ENCODE measurements at places on chromosomes 4 and X. TPM values are rescaled to one million over a fixed set of nuclear protein-coding genes. Genes with fewer than 3 reads are reported as not detected.
A peak's percentile ranks its signal among the peaks of the same experiment; 100 is the strongest.

GRCh38 chr4:4457803-4458553 is 71.1 kb downstream of the NSG1 start:
- no peak for ATAC-seq

DNA sequence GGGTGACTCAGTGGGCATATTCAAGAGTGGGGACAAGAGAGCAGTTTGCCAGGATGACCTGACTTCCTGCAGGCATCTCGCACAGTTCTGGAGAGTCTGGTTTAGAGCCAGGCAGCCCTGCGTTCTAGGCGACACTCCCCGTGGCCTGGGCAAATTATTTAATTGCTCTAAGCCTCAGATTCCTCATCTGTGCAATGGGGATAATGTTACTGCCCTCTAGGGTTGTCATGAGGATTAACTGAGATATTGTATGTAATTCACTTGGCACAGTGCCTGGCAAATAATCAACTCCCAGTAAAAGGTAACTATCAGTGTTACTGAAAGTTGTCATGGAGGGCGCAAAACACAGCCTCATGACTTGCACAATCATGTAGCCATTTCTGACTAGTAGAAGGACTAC is 48.8 kb upstream of the PITX2 start:
- ATAC-seq: peak; percentile 35

DNA sequence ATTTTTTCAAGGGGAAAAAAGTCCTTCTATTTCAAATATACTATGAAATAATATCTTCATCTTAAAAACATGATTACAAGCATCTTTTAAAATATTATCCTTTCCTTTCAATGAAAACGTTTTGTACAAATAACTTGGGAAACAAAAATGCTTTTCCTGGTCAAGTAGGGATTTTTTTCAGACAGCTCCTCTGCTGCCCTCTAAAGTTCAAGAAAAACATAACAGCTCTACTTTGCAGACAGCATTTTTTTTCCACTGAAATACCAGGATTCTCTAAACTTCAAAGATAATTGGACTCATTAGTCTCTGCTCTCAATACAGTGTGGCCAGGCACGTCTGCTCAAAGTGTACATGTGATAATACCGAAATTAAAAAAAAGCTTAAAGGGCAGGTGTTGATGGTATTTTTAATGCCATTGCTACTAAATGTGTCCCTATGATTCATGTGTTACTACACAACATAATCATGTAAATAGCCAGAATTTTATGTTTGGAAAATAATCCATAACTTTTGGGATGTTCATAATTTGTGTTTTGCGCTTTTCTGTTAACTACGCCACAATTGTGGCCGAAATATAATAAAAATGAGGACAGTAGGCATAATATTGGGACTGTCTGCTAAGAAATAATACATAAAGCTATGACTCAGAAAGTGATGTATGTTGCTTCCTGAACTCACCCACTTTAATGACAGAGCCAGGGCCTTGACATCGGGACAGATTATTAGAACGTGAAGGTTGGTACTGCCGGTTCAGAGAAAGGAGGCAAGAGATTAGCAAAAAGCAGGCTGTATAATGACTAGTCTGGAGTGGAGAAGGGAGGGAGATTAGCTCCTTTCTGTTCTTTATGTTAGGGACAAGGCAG is 478.9 kb downstream of the KCNIP4 start:
- ATAC-seq: no peak

DNA sequence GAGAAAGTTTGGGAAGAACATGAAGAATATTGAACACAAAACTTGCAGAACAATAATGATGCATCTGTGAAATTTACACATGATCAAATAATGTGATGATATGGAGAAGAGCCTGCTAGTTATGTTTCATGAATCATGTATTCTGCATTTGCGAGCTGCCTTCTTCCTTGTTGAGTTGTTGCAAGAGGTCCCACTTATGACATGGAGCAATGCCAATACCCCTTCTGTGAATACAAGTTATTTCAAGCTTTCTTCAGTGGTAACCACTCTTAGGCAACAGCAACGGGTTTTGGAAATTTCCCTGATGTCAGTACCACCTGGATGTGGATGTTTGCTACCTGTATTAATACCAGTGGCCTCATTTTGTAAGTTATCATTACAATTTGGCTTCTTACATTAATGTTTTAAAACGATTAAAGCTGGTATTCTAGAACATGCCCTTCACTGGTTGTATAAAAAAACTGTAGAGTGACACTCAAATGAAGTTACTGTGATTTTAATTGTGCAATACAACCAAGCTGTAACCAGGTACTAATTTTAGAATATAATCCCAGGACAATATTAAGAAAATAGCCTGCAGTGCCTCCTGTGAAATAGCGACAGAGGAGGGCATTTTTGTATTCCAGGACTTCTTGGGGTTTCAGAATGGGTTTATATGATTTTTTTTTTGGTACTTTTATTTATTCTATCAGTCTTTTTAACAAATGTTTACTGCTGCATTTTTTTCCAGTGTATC is 25.3 kb downstream of the IQCM start:
- no peak for ATAC-seq

DNA sequence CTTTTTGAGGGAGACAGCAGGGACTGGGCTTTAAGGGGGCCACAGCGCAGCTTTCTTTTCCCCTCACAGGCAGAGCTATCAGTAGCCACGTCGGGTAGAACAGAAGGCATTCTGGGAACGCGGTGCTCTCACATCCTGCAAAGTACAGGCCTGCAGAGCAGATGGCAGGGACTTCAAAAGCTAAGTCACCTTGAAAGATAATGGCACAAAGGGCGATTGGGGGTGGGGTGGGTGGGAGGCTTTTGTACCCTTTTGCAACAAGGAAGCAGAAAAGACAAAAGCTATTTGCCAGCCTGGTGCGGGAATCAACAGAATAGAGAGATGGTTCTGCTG is 93.9 kb downstream of the PHKA2 start:
- no peak for ATAC-seq

GRCh38 chr4:4408132-4408523 is 21.2 kb downstream of the NSG1 start:
- ATAC-seq: peak; percentile 19

DNA sequence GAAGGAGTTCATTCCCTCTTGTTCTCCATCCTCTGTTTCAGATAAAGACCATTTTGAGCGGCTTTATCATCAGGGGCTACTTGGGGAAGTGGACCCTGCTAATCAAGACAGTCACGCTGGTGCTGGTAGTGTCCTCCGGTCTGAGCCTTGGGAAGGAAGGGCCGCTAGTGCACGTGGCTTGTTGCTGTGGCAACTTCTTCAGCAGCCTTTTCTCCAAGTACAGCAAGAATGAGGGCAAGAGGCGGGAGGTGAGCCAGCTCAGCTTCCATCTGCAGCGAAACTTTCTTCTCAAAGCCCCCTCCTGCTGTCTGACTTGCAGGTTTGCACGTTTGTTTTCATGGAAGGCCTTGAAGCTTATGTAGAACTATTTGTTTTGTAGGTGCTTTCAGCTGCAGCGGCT is 49.5 kb downstream of the CLCN4 start:
- no peak for ATAC-seq

DNA sequence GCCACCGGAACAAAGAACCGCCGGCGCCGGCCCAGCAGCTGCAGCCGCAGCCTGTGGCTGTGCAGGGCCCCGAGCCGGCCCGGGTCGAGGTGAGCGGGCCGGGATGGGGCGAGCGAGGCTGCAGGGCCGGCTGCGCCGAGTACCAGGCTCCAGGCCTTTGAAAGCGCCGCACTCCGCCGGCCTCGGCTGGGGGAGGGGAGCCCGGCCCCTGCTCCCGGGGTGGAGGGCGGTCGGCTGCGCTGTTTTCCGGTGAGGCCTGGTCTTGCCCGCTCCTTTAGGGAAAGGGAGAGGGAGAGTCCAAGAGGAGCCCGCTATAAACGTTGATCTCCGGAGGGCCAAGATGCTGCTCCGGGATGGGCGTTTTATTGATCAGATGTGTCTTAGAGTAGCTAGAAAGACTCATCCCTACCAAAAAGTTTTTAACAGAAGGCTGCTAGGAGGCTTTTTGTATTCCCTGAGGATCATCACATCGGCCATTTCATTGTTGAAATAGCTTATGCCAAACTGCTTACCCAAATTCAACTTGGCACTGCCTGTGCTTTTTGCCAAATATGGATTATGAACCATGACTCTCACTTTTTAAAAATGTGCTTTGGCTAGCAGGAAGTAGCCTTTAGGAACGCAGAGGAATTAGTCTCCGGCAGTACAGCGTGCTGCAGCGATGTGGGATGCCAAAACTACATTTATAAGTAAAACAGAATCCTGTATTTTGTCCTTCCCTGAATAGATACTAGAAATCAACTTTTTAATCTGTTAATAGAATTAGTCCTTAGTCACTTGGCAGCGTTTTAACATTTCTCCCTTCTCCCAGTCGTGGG is 760 bp downstream of the TMEM165 start:
- ATAC-seq: peak; percentile 40

BMP15 gene
- total RNA-seq: not detected

GRCh38 chrX:98432413-98432812 is 1548.7 kb downstream of the RPA4 start:
- no peak for ATAC-seq

CABS1 gene
- not detected for total RNA-seq

DNA sequence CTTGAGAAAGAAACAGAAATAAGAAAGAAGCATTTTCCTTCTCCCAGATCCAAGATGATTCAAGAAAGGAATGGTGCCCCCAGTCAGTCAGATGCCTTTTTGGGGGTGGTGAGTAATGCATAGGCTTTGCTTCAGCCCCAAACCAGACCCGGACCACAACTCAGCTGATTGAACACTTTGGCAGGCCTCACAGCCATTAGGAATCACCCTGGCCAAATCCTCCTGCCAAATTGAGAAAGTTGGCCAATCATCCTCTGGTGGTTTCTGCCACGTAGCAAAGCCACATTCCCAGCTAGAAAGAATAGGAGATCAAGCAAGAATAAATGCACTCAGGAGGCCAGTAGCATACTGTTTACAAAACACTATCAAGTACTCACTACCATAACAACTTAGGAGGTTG is 33.7 kb downstream of the FRMD7 start:
- ATAC-seq: no peak

TRIM75 gene
- not detected for total RNA-seq

DNA sequence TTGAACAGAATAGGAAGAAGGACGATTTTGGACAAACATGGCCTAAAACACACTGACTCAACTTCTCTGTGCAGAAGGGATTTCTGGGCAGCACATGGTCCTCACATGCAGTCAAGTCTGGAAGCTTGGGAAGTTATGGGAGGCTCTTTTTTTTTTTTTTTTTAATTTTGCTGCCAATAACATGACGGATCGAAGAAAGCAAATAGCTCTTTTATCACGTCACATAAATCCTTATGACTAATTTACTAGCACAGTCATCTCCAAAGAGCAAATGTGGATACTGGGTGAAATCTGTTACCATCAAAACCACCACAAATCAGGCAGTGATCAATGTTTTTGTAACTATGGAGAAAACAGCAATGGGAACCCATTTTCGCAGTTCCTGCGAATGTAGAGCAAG is 193.3 kb upstream of the FAM9B start:
- ATAC-seq: no peak

ARHGEF38 gene
- total RNA-seq: 0.32 TPM

DNA sequence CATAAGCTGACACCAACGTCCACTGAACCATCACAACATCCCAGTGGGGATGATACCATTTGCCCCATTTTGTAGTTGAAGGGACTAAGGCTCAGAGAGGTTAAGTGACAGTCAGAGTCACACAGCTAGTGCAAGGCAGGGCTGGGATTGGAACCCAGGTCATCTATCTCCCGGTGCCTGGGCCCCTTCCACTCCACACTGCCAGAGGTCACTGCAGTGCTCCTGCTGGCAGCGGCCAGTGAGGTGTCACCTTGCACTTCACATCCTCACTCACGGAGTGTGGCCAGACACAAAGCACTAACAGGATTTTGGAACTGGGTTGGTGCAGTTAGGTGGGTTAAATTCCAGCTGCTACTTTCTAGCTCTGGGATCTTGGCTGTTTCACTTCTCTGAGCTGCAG is 118.7 kb downstream of the ENPP6 start:
- no peak for ATAC-seq

GRCh38 chr4:99753931-99754330 is 62.7 kb upstream of the DAPP1 start:
- ATAC-seq: no peak

GPRIN3 gene
- 0.36 TPM for total RNA-seq

DNA sequence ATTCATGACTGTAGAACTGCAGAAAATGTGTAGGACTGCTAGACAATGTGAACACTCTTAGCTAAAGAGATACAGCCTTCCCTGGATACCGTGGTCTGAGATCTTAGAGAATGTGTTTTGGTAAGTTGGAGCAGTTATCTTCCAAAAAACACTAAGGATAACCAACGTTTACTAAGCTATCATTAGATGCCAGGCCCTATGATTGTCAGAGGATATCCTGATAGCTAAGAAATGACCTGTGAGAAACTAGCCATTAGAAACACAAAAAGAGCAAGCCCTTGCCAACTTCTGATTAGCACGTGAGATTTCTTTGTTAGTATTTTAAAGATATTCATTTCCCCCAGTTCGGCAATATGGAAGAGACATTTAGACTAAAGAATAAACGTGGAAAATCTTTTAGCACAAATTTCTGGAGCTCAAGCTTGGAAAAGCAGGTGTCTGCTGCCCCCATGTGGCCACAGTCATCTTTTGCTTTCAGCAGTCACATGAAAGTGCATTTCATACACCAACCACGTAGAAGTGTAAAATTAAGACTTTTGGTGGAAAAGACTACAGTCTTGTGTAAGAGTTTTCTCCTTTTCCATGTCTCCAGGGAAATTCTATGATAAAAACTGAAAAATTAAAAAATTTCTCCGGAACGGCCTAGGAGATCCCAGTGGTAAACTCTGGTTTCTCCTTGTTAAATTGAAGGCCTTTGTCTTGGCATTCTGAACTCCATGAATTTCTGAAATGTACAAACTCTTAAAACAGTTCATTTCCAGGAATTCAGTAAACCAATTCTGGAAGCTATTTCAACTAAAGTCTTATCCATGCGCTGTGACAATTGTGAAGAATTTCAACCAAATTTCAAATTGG is 136.4 kb downstream of the ZNF674 start:
- peak; percentile 31 for ATAC-seq

DNA sequence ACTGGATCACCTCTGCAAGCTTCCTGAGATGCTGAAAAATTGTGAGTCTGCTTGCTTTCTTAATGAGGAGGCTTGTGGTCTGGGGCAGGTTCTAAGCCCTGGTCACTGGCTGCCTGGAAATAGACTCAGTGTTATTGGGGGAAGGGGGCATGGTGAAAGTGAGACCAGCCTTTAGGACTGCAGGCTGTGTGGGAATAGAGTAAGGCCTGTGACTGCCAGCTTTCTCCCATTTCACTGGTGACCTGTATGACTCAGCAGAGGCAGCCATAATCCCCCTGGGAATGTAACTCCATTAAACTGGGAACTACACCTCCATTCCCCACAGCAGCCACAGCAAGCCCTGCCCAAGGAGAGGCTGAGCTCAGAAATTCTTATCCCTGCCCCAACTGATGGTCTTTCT is 55.9 kb upstream of the IL15 start:
- no peak for ATAC-seq

GRCh38 chr4:174365018-174365587 is 81.4 kb downstream of the CEP44 start:
- ATAC-seq: no peak

DNA sequence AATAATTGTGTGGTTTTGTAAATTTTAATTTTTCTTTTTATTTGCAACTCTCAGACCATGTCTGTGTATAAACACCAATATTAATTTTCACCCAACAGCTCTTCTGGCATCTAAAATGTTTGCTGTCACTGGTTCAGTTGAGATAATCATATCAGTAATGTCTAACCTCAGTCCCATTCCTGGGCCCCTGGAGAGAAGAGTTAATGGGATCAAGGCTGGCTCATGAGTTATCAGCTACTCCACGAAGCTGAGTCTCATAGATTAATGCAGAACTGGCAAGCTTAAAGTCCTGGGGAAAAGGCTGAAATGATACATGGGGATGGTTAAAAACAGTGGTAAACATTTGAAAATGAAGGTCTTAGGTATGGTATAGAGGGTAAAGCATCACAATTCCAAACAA is 28.4 kb upstream of the TSPAN5 start:
- ATAC-seq: no peak
